ENCODE measurements at places on chromosomes 12 and 14.

- peak; percentile 49 for DNase-seq
These were observed 17.2 kb upstream of the ELK3 start for GRCh38 chr12:96177013-96177412.

- peak; percentile 52 for DNase-seq
These were observed 10.2 kb downstream of the CD69 start for GRCh38 chr12:9750276-9751203.

DNA sequence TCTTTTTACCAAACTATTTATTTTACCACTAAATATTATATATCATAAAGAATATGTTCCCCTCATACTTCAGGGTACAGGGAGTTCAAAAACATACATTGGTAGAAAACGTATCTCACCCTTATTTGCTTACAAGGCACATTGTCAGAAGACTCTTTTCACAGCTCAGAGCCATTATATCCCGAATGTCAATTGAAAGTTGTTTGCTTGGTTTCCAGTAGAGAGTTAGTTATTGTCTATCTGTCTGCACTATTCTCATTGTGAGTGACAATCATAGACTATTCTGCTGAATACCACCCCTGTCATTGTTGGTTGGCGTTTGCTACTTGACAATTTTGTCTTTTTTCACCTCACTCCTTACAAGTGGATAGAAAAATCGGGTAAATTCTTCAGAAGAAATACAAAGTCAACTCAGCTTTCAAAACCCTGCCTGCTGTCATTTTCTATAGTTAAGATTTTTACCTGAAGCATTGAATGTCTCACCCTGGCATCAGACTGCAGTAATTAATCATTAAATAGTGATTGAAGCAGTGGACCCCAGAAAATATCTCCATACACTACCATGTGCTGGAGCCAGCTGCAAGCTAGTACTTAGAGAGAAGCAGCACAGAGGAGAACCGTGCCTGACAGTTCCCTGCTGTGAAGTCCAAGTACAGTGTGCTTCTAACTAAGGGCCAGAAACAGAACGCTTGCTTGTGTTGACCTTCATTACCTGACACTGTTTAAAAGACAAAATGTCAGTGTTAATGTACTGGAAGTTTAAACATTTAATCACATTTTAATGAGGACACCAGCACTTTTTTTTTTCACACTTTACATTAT, 510.6 kb downstream of the RERGL start:
- no peak for DNase-seq

GRCh38 chr12:123707466-123707865, 4.7 kb upstream of the ATP6V0A2 start:
- DNase-seq, result no peak

DNA sequence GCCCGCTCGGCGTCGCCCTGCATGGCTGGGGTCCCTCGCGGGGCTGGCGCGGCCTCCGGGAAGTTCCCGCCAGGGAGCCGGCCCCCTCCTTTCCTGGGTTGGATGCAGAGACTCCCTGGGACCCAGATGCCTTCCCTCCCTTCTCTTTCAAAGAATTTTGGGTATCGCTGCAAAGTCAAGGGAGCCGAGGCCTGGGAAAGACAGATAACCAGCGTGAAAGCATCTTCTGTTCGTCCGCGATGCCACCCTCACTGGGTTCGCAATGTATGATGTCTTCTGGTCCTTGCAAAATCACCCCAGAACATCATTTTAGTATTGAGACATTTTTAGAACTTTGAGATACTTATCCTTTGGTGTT, 451 bp downstream of the IRAK3 start:
- no peak for DNase-seq

GRCh38 chr14:105855246-105855892, 329.0 kb downstream of the TMEM121 start:
- no peak for DNase-seq

DNA sequence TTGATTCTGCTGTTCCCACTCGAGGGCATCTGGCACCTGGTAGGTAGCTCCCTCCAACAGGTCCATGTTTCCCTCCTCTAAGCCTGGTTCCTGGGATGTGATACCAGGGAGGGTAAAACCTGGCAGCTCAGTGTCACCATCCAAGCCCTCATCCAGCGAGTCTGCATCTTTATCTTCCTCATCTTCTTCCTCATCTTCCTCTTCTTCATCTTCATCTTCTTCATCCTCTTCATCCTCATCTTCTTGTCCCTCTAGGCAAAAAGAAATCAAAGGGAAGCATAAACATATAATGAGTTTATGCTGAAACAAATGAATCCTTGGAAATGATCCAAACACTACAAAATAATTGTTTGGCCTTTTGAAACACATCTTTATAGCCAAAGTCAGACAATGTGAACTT, 55.3 kb downstream of the ARMH4 start:
- DNase-seq, result no peak

GRCh38 chr12:49604856-49605255, 583 bp downstream of the FAM186B start:
- no peak for DNase-seq

GRCh38 chr14:79721399-79722084, 489.8 kb downstream of the DIO2 start:
- no peak for DNase-seq

- DNase-seq, result no peak
These were observed 6.0 kb upstream of the CSAD start for GRCh38 chr12:53186745-53187144.

DNA sequence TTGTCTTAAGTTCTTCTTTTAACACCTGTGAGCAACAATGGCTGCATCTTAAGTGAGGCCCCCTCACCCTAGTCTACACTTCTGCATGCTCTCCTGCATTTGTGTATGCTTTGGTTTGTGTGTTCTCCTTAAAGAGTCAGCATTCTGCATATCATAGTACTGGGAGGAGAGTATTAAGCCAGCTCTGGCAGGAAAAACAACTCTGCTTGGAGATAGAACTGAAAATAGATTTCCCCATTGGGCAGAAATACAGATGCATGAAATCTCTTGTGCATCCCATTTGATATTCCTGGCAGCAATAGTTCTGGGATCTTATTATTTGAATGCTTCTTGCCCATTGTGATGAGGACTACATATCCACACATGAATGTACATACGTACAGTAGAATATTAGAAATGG, 70.6 kb upstream of the PRICKLE1 start:
- DNase-seq, result no peak

- DNase-seq, result no peak
These were observed 274.1 kb downstream of the PCNX1 start for GRCh38 chr14:71181215-71182003.

GRCh38 chr12:90216020-90216552, 507.4 kb upstream of the ATP2B1 start:
- no peak for DNase-seq

DNA sequence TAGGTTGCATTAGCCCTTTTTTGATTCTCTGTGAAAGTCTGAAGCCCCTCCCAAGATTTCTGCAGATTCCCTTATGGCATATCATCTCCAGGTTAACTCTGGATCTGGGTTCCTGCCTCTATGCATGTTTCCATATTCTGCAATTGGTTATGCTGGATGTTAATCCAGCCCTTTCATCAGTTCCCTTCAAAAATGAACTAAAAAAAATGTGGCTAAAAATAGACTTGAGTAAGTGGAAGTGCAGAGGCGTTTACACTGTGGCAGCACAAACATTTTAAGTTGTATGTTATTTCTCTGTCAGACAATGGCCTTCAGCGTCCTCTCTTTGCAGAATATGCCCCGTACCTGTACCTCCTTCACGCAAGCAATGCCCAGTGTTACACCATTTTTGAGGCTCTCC, 11.4 kb downstream of the MGST1 start:
- no peak for DNase-seq

DNA sequence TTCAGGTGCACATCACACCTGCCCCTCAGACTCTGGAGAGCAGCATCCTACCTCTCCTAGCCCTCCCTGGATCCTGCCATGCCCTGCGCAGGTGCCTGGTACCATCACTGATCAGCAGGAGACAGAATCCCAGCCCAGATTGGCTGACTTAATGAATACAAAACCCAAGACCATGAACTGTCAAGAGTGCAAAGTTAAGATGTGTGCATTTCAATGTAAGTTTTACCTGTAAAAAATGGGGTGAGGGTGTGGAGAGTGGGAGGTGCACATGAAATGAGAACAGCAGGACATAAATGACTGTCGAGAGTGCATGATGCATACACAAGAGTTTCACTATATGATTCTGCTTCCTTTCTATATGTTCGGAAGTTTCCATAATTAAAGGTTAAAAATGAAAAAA, 57.9 kb upstream of the GPR68 start:
- DNase-seq, result peak; percentile 22

- DNase-seq, result no peak
These were observed 427.1 kb downstream of the RPS29 start for GRCh38 chr14:49159081-49159480.

DNA sequence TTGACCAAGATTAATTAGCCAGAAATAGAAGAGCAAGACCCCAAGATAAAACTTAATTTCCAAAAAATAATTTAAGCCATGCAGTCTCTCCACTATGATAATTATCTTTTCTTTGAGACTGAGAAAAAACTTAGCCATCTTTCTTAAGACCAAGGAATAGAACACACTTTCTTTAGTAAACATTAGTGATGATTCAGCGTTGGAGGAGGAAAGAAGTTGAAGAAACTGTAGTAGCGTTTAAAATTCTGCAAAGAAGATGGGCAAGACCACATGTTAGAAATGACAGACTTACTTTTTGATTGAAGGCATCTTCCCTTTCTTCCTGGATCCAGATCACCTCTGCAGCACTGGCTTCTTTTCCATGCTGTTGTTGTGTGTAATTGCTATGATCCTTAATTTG, 124.8 kb upstream of the RASSF8 start:
- DNase-seq, result no peak

GRCh38 chr12:124622764-124623163, 55.4 kb upstream of the NCOR2 start:
- DNase-seq, result no peak

DNA sequence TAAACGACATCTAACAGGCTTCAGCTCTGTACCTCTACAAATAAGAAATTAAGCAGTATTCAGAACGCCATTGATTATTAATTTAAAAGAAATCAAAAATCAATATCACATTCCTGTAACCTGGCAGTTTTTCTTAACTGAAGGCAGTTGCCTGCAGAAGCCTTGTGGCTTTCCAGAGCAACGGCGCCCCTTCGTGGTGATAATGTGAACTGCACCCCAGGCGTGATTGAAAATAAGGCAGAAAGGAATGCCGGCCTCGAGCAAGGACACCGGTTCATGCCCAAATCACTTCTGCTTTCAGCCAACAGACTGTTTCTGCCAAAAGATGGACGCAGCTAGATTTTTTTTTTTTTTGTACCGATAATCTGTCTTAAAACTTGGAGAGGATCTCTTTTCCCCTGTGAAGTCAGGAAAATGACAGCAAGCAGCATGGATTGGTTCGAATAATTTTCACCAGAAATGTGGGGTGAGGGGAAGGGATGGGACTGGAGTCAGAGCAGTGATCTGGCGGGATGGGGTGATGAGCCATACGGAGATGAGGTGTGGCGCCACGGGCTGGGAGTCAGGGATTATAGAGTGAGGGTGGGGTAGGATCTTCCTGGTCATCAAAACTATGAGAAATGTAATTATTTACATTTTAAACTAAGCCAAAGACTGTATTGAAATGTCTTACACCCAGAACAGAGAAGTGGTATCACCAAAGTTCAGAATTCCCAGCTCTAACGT, 473.0 kb downstream of the DPF3 start:
- DNase-seq, result peak; percentile 58

All from activated CD4-positive, alpha-beta T cell treated with anti-CD3 and anti-CD28 coated beads for 24 hours (primary cell).